ENCODE measurements at places on chromosomes 6 and 20.

DNA sequence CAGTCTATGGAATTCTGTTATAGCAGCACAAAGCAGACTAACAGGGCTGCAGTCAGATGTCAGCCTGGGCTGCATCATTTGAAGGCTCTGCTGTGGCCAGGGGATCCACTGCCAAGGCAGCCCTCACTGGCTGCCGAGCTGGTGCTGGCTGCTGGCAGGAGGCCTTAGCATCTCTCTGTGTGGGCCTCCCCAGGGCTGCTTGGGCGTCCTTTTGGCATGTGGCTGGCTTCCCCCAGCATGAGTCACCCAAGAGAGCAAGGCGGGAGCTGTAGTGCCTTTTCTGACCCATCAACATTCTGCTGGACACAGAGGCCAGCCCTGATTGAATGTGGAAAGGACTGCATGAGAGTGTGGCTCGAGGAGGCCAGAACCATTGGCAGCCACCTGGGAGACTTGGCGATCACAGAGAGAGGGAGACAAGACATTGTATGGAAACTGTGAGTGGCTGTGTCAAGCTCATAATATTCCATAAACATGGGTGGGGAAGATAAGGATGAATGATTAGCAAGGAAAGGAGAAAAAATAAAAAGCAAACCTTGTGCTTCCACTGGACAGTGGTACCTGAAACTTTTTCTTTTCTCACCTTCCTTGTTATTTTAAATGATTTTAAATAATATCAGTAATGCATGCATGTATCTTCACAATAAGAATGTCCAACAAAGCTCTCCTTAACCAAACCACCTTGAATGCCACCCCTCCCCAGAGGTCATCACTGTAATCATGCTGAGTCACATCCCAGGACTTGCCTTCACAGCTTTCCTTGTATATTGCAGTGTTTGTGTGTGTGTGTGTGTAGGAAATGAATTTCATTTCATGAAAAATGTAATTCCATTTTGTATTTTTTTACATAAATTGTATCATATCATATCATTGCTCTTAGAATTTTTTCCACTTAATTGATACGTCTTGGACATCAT lies 55.0 kb upstream of the VSX1 start:
- DNase-seq, result no peak

- no peak for DNase-seq
Observed at GRCh38 chr6:88704980-88705379, 258.4 kb downstream of the RNGTT start.

- no peak for DNase-seq
Observed at GRCh38 chr6:130975325-130975724, 87.7 kb downstream of the EPB41L2 start.

DNA sequence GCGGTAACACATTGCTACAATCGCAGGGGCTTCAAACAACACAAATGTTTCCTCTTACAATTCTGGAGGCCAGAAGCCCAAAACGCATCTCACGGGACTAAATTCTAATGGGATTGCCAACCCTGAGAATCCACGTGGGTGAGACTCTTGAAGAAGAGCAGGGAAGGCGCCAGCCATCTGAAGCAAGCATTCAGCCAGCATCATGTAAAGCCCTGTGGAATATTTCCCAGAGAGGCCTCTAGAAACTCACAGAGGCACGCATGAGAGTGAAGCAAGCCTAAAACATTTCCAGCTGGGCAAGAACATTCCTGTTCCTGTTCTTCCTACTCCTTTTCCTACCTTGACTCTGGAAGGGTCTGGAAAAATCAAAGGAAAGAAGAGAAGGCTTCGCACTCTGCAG lies 19.6 kb upstream of the FNDC1 start:
- no peak for DNase-seq

- DNase-seq, result no peak
Observed at GRCh38 chr20:12161734-12162133, 244.0 kb downstream of the BTBD3 start.

DNA sequence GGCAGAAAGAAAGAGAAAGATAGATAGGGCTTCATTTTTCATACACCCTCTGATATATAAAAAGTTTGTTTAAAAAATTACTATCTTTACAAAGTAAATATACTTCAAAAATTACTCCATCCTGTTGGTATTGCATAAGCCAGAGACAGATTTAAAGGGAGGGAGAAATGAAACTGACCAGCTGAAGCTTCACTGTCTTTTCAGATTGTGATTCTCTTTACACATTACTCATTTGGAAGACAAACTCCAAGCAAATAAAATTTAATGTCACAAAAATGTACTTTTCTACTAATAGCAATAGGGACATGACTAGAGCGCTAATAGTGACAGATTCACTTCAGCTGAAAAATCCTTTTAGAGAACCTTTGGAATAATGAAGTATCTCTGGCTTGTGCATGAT lies 38.6 kb upstream of the MARCKS start:
- no peak for DNase-seq

DNA sequence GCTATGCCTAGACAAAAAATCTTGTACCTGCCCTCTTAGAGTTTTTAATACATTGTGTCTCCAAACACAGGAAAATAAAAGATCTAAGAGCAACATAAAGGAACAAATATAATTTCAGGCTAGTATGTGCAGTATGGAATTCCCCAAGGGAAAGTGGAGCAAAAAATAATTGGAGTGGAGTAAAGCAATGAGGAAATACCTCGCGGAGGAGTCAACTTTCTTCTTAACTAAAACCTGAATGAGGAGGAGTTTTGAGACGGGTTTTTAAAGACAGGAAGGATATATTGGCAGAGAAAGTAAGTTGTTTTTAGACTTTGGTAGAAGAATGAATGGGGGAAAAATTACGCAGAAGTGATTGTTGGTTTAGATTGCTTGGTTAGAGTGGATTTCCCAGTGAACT lies 14.0 kb downstream of the HIVEP1 start:
- no peak for DNase-seq

- DNase-seq, result no peak
Observed at GRCh38 chr20:62911701-62912280, 14.5 kb downstream of the DIDO1 start.

DNA sequence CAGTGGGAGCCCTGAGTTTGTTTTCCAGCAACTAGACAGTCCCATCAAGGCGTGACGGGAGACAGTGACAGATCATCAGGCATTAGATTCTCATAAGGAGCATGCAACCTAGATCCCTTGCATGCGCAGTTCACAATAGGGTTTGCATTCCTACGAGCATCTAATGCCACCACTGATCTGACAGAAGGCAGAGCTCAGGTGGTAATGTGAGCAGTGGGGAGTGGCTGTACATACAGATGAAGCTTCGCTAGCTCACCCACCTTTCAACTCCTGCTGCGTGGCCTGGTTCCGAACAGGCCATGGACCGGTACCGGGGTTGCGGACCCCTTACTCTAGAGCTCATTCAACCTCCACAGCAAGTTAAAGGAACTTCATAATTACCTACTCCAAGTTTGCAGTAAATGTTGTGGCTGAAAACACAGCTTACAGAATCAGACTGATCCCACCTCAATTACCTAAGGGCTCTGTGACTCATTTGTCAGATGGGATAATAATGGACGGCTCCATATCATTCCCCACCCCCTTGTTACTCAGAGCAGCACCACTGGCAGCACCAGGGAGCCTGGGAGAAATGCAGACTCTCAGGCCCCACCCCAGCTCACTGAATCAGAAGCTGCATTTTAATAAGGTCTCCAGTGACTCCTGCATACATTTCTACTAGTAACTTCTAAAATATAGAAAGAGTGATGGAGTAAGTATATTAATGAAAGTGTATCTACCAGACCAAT lies 15.7 kb downstream of the PXMP4 start:
- no peak for DNase-seq

- DNase-seq, result no peak
Observed at GRCh38 chr6:10993896-10994295, 50.2 kb downstream of the ELOVL2 start.

DNA sequence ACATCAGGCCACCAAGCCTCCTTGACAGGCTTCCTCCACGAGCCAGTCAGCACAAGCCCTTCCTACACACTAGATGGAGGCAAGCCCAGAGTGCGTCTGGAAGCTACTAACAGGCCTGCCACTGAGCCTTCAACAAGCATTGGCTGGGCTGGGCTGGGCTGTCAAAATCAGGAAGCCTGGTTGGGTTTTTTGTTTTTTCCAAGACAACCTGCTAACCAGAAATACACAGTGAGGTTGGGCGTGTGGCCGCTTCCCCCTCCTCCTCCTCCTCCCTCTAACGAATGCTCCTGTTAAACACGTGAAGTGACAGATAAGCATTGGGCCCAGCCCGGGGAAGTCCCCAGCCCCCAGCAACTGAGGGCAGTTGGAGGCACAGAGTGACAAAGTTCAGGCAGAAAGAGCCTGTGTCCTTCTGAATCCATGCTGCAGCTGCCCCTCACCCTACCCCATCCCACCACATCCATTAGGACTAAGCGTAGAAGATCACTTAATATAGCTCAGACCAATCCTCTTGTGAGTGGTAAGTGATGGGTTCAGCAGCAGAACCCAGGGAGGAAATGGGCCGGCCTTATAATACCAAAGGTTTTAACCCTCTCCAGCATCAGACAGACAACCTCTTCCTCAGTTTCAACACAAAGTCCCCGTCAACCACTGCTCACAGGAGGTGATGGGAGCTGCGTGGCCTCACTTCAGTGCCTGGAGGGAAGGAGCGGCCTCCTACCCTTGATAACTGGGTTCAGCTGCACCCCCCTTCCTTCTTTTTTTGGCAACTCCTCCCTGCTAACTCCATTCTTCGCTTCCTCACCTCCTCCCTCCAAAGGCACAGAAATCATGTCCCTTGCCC lies 1.1 kb downstream of the NFATC2 start:
- no peak for DNase-seq

GRCh38 chr6:9933677-9934076 lies 481.2 kb downstream of the TFAP2A start:
- no peak for DNase-seq

GRCh38 chr6:2865694-2866151 lies 24.1 kb upstream of the SERPINB1 start:
- no peak for DNase-seq

- DNase-seq, result no peak
Observed at GRCh38 chr6:44627091-44627882, 239.8 kb downstream of the CDC5L start.

Measured in cortex of kidney (tissue), 1 donor.